Activated naive CD4-positive, alpha-beta T cell treated with Interleukin-2 at 50 U/mL for 16 hours (primary cell): ENCODE measurements at places on chromosomes 1 and 21.

DNA sequence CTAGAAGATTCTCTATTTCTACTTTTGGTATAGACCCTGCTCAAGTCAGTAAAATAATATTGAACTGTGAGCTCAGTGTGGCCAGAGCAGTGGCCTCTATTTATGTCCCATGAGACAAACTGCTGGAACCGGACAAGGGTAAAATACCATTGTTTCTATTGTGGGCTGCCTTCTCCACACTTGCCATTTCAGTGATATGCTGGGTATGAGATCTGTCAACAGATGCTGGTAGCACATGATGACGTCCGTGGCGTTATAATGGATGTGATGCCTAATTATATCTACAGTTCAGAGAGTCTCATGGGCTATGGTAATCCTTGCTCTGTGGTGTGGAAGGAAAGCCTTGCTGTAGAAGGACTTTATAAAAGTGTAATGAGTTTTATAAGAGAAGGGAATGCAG, 2.4 kb downstream of the ACTN2 start:
- DNase-seq, result no peak

- DNase-seq, result no peak
Observed at GRCh38 chr1:42081475-42081874, 71.7 kb upstream of the GUCA2B start.

DNA sequence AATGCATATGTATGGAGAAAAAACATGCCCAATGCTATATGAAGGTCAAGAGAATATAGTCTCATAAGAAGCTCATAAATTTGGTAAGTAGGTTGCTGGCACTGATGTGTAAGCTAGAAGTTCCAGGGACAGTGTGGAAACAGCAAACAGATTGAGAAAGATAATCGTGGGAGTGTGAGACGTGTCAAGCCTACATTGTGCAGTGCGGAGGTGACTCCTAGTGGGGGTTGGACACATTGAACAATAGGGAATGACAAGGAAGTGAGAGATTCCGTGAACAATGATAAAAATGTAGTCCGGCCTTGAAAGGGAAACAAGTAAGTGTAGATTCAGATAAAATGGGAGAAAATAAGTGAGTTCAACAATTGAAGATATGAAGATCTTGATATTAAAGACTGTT, 788.4 kb upstream of the PRMT6 start:
- no peak for DNase-seq

- DNase-seq, result no peak
Observed at GRCh38 chr1:58786184-58786926, 2.5 kb upstream of the JUN start.

- DNase-seq, result no peak
Observed at GRCh38 chr1:219965285-219966070, 37.1 kb upstream of the SLC30A10 start.

- DNase-seq, result no peak
Observed at GRCh38 chr1:98897479-98897878, 107.2 kb downstream of the PLPPR5 start.

DNA sequence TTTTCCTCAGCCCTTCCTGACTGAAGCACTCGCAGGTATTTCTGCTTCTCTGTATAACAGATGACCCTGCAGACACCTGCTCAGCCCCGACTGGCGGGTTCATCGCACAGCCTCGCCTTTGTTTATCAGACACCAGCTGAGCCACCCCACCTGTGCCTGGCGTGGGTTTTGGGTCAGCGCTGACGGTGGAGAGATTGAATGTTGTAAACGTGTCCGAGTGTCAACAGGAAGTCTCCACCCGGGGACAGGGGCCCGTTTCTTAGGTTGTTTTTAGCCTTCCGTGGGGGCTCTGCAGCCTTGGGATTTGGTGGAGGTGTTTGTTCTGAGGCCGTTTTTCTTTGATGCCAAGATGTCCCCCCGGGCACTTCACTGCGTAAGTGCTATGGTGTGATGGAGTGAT, 60.1 kb downstream of the COL18A1 start:
- no peak for DNase-seq

- no peak for DNase-seq
Observed at GRCh38 chr1:10242811-10243210, 32.4 kb downstream of the KIF1B start.
